Nucleus accumbens (tissue), 56 donors: ENCODE measurements at places on chromosomes 6 and 20.

GRCh38 chr6:60867548-60867947 lies 1418.5 kb downstream of the KHDRBS2 start:
- no peak for DNase-seq

GRCh38 chr6:95143408-95144180 lies 433.7 kb upstream of the MANEA start:
- no peak for DNase-seq

DNA sequence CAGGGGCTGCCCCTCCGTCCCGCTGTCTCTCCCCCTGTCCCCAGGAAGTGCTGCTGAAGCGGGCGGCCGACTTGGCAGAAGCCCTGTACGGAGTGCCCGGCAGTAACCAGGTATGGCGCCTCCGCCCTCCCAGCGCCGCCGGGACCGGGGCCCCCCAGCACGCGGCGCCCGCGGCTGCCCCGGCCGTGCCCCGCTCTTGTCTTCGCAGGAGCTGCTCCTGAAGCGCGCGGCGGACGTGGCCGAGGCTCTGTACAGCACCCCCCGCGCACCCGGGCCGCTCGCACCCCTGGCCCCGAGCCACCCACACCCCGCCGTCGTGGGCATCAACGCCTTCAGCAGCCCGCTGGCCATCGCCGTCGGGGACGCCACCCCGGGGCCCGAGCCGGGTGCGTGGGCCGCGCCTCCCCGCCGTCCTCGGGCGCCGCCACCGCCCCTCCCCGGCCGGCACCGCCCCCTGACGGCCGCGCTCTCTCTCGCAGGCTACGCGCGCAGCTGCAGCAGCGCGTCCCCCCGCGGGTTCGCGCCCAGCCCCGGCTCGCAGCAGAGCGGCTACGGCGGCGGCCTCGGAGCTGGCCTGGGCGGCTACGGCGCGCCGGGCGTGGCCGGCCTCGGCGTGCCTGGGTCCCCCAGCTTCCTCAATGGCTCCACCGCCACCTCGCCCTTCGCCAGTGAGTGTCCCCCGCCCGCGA lies 48.4 kb downstream of the CPXM1 start:
- DNase-seq, result no peak

GRCh38 chr6:56766806-56767178 lies 124.1 kb upstream of the DST start:
- DNase-seq, result no peak

GRCh38 chr20:59837623-59838394 lies 95.6 kb downstream of the SYCP2 start:
- DNase-seq, result no peak

DNA sequence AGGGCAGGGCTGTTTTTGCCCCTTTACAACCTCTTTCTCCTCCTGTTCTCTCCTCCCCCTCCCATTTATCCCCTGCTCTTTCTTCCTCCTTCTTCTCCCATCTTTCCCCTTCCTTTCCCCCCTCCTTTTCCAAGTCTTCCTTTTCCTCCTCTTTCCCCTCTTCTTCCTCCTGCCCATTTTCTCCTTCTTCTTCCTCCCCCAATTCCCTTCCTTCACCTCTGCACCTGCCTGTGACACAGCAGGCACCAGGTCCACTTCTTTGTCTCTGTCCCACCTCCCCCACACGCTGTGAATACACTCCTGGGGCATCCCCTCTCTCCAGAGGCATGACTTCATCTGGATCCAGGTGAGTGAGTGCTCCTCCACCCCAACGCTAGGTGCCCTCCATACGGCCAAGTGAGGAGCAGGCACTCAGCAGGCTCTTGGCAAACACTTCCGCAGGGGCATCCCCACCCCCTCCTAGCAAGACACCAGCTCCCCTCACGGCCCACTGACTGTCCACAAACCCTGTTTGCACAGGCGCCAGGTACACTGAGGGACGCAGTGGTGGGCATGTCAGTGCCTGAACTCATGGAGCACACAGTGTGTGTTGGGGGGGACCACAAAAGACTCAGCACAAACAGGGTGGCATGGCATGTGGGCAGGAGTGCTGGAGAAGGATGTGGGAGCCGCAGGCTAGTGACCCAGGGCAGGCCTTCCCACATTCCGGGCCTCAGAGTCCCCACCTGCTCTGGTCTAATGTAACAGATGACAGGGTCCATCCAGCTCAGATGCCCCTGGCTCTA lies 10.7 kb upstream of the TLDC2 start:
- no peak for DNase-seq

GRCh38 chr6:104505838-104506237 lies 353.9 kb downstream of the HACE1 start:
- no peak for DNase-seq

GRCh38 chr6:47679322-47679906 lies 19.0 kb upstream of the ADGRF4 start:
- DNase-seq, result no peak

DNA sequence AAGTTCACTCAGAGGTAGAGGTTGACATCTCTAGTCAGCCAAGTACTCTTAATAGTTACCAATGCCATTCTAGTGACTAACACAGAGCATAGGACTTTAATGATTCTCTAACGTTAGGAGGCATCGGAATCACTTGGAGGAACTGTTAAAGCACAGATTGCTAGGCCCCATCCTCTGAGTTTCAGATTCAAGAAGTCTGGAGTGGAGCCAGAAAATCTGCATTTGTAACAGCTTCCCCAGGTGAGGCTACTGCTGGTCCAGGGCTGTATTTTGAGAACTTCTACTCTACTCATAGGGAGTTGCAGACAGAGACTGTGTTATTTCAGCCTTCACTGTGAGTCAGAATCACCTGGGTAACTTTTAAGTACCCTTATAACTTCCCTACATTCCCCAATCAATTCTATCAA lies 5.7 kb downstream of the LMBRD1 start:
- DNase-seq, result no peak

DNA sequence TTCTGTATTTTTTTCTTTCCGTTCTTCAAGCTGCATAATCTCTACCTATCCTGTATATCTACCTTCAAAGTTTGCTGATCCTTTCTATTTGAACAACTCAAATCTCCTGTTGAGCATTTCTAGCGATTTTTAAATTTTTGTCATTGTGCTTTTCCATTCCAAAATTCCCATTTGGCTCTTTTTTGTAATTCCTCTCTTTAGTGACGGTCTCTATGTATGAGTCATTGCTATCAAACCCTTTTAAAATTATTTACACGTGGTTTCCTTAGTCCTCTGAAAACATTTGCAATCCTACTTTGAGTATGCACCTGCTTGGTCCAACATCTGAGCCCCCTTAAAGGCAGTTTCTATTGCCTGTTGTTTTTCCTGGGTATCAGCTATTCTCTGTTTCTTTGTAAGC lies 100.5 kb upstream of the FOXC1 start:
- no peak for DNase-seq

DNA sequence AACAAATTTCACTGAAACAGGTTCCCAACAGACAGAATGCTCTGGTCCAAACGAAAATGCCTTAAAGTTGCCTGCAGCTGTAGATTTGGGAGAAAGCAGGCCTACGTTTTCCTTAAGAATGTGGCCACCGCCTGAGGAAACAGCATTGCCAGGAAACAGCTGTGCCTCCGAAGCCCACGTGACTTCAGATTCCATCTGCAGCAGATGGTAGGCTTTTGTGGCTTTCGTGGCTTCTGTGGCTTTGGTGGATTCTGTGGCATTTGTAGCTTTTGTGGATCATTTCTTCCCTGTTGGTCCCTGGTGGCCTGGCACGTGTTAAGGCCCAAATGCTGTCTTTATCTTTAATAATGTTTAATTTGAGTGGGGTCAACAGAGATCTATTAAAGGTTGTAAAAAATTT lies 222.9 kb downstream of the TTLL2 start:
- no peak for DNase-seq

- no peak for DNase-seq
Measured at GRCh38 chr6:77143659-77144447, 319.4 kb downstream of the HTR1B start.

DNA sequence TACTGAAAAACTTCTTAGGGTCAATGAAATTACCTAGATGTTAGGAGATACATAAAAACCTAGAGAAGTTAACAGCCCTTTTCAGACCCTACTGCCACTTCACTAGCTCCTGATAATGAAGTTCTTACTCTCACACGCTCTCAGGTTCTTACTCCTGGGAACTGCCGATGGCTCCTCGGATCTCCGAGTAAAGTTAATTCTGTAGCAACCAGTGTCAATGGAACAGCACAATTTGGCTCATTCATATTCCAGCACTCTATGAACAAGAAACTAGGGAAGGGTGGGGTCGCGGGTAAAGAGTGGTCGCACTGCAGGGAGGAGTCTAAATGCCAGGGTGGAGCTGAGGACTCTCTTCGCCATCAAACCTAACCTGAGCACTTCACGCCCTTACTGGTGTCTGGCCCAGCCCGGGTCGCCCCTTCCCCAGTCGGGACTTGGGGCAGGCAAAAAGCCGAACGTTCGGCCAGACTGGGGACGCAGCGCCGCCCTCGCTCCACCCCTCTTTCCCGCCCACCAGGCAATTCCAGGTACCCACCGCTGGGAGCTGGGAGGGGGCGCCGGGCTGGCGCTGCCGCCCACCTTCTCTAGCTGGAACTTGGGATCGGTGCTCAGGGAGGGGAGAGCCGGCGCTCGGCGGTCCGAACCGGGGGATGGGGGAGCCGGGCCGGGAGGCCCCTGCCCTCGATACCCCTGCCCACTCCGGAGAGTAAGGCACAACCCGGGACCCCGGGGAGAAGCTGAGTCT lies 744 bp downstream of the RAB23 start:
- DNase-seq, result no peak

DNA sequence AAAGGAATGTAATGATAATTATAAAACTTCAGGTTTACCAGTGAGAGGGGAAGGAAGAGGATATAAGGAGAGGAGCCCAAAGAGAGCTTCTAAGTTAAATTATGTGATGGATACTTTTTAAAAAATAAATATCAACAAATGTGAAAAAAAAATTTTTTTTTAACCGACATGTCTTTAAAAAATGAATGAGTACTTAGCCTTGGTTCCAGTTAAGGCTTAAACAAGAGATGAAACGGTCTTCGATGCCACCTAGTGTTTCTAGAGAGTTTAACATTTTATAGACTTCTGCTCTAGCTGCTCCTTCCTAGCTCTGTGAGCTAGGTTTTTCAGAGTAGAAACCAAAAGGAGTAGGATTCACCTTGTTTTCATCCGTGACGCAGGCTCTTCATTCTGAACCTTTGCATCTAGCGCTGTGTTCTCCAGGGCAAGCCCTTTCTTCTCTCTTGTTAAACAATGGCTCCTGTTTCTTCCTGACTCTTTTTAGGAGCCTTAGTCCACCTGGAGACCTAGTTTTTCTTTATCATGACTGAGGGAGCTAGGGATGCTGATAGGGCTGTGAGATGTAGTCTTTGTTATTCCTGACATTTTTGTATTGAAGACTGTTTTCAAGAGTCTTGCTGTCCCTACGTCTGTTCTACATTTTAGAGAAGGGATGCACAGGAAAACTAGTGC lies 42.4 kb upstream of the GNRH2 start:
- DNase-seq, result no peak

GRCh38 chr6:151807513-151808370 lies at the start of gene ESR1:
ESR1 (plus strand) TSS chr6:151807682; CDS start chr6:151807913, 231 bp downstream.
- DNase-seq, result no peak

DNA sequence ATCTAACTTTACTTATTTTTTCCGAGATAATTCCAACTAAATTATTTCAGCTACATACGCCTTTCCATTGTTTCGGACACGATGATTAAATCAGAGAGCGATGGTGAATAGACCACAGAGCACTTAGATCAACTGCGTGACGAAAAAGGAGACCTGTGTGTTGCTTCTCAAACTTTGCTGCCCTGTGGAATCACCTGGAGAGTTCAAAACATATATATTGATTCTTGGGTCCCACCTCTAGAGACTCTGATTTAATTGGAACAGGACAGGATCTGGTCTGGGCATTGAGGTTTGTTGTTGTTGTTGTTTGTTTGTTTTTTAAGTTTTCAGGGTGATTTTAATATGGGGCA lies 401 bp upstream of the TNFRSF21 start:
- DNase-seq, result no peak

DNA sequence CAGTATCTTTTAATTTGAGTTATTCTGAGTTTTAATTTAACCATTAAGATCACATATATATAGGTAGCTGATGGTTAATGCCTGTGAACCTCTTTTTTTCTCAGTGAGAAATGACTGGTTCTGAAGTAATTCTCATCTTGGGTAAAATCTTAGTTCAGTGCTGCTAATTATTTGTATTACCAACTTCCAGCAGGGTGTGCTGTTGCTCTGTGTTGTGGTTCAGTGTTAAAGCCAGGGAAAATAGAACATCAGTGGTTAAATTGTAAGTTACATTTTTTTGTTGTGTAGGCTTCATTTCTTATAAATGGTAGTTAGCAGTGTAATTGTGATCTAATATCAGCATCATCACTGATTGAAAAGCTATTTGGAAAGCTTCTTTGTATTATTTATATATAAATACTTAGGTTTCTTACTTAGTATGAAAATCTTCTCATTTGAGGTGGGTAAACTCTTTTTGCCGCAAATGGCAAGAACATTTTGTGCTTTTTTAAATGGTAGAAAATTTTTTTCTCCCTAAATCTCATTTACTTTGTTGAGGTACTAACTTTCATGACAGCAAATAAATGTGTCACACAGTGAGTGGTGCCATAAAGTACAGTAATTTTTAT lies 43.7 kb downstream of the CDC5L start:
- DNase-seq, result no peak

DNA sequence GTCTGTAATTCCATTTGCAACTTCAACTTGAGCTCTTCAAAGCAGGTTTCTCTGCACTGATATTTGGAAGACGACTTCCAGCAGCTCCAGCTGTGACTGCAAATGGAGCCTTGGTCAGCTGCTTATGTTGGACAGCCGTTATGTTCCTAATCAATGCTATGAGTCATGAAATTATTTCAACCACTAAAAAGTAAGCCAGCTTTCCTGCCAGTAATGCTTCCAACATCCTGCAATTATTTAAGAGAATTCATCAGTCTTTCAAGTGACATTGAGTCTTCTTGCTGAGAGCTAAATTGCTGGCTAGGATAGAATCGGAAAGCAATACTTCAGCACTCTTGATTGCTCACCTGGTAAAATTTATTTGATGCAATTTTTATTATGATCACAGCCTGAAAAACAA lies 375.7 kb downstream of the MMUT start:
- DNase-seq, result no peak

DNA sequence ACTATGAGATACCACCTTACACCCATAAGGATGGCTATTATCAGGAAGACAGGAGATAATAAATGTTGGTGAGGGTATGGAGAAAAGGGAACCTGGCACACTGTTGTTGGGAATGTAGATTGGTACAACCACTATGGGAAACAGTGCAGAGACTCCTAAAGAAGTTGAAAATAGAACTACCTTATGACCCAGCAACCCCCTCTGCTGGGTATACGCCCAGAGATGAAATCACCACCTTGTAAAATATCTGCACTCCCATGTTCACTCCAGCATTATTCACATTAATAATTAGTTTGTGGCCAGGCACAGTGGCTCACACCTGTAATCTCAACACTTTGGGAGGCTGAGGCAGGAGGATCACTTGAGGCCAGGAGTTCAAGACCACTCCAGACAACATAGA lies 26.8 kb downstream of the ZBTB9 start:
- no peak for DNase-seq

GRCh38 chr20:20363799-20364592 lies 3.9 kb upstream of the INSM1 start:
- no peak for DNase-seq
